ENCODE measurements at places on chromosomes 4 and X.
A peak's percentile ranks its signal among the peaks of the same experiment; 100 is the strongest.

DNA sequence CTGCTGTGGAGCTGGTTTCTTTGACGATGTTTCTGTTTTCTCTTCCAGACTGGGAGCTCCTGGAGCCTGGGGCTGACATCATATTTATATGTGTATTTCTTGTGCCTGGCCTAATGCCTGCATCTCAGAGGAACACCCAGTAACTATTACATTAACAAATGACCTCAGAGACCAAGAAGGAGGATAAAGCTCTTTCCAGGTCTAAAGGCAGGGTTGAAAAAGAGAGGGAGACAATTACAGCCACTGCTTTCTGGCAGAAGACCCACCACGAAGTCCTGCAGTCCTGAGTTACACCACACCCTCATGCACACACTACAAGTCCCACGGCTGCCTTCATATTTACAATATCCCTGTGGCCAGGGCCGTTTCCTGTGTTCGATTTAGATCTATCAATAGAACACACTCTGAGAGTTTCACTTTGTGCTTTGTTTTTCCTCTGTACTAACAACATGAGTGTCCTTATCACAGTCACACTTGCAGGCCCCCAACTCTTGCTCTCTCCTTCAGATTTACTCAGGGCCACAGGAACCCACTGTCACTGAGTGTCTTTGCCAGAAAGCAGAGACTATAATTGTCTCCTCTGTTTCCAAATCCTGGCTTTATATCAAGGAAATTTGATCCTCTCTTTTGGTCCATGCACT, 535.5 kb downstream of the MID1IP1 start:
- DNase-seq: no peak

- DNase-seq: no peak
Observed at GRCh38 chr4:42513748-42514492, 116.6 kb downstream of the SHISA3 start.

- no peak for DNase-seq
Observed at GRCh38 chrX:140337263-140337662, 167.6 kb downstream of the SOX3 start.

DNA sequence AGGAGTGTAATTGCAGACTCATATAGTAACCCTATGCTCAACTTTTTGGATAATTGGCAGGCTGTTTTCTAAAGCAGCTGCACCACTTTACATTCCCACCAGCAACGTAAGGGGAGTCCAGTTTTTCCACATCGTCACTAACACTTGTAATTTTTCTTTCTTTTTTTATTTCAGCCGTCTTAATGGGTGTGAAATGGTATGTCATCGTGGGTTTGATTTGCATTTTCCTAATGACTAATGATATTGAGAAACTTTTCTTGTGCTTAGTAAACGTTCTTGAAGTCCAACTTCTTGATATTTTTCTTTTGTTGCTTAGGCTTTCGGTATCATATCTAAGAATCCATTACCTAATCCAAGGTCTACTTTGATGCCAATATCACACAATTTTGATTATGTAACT, 95.3 kb upstream of the IL1RAPL1 start:
- DNase-seq: no peak

DNA sequence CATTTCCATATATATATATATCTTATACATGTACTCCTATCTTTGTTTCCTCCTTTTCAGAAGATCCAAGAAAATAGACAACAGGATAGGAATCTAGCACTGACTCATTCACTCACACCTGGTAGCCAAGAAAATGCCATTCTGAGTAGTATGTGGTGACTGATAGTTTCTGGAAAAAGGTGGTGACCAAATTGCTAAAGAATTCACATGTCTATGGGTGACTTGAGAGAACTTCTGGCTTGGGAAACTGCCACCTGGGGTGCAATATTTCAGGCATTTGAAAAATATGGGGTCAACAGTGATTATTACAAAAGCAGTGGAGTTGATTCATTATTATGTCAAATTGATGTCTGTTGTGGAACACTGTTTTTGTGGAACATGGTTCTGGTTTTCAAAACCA, 605.1 kb downstream of the PCDH18 start:
- DNase-seq: no peak

- DNase-seq: no peak
Observed at GRCh38 chr4:85780664-85781063, 305.7 kb downstream of the ARHGAP24 start.

DNA sequence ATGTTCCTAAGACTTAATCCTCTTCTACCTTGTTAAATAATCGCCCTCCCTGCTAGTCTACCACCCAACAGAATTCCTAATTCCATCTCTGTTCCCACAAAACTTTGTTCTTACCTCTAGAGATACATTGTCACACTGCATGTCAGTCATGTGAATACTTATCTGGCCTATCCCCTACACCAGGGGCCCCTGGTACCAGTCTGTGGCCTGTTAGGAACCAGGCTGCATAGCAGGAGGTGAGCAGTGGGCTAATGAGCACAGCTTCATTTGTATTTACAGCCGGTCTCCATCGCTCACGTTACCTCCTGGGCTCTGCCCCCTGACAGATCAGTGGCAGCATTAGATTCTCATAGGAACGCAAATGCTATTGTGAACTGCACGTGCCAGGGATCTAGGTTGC, 73.9 kb downstream of the APBB2 start:
- DNase-seq: no peak

DNA sequence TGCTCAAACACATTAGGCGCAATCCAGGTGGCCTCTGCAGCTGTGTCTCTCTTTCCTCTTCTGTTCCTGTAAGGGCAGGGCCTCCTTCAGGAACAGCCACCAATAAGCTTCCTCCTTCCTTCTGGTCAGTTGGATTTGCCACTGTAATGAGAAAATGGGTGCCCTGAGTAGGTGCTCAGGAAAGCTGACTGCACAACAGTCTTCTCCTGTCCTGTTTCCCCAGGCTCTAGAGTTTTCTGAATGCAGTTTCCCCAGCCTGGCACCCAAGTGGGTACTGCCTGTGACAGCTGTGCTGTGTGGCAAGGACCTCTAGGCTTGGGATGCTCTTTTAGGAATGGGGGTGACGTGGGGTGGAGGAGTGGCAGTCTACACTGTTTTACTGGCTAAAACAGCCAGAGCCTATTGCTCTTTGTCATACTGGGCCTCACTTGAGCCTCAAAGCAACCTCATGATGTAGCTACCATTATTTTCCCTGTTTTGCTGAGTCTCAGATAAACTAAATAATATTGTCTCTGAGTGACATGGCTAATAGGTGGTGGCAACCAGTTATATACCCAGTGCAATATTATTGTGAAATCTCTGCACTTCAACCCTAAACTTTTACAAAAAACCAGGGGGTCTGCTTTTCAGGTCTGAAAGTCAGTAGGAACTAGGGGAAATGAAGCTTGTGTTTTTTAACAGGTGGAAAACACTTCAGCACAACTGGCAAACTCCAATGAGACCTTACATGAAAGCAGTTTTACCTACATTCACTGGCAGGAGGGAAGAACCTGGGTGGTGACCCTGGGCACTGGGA, 1.2 kb downstream of the CXCL2 start:
- no peak for DNase-seq

DNA sequence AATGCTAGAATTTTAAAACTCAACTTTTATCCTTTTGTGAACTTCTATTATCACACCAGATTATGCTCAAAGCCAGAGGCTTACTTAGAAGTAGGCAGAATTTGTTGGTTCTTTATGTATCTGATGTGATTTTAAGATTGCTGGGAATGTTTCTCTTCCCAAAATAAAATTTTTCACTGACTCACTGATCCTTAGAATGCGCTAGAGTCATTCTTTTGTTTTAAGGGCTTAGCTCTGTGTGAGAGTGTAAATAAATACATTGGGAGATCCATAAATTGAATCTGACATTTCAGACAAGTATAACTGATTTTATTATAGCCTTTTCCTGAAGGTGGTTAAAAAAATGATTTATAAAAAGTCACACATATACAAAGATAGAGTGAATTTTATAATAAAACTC, 101.3 kb downstream of the LARP1B start:
- no peak for DNase-seq

- peak; percentile 38 for DNase-seq
Observed at GRCh38 chr4:130563185-130563888, 1467.4 kb downstream of the C4orf33 start.

DNA sequence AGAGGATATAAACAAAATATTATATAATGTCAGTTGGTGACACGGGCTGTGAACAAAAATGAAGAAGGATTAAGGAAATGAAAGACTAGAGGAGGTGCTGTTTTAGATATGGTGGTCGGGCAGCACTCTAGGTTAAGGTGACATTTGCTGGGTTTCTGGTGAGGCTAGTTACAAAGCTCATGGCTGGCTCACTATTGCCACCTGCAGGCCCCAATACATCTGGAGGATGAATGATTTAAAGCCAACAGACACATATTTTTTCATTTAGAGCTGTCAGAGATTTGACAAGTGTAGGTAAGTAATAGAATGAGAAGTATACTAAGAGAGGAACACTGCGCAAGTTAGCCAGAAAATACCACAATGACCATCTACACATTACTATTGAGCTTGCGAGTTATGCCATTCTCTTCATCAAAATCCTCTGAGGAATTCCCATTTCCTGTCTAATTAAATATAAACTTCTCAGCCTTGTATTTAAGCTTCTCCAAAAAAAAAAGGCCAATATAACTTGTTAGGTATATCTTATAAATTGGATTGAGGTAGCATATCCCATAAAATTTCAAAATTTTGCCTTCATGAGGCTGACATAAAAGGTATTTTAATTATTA, 6.4 kb upstream of the FGG start:
- DNase-seq: no peak

DNA sequence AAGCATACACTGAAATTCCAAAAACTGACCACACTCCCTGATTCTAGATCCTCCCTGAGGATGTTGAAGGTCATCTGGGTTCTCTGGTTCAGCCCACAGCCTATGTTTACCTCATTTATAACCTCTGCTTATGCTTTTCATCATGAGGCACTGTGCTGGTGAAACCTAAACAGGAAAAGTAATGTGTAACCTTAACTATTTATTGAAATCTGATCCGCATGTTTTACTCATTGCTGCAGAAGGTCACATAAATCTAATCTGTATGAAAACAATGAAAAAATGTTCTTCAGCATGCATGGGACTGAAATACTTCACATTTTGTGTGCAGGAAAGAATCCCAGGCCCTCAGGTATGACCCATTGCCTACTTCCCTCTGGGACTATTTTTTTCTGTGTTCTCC, 30.3 kb downstream of the UCHL1 start:
- DNase-seq: peak; percentile 6

GRCh38 chrX:26586570-26586969, 370.6 kb downstream of the MAGEB5 start:
- no peak for DNase-seq

DNA sequence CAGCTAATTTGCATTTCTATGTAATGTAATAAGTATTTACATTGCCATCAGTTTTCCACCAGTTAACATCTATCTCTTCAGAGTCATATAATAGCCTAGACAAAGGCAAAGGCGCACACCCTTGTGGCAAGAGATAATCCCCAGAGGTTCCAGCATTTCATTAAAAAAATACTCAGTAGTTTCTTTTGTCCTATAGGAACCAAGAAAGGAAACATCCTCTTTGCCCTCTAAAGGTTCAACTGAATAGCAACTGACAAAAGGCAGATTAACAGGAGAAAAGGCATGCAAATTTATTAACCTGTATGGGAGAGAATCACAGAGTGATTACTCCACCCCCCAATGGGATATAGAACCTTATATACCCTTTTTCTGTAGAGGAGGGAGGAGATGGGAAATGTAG, 48.4 kb downstream of the MAGEB17 start:
- DNase-seq: no peak

DNA sequence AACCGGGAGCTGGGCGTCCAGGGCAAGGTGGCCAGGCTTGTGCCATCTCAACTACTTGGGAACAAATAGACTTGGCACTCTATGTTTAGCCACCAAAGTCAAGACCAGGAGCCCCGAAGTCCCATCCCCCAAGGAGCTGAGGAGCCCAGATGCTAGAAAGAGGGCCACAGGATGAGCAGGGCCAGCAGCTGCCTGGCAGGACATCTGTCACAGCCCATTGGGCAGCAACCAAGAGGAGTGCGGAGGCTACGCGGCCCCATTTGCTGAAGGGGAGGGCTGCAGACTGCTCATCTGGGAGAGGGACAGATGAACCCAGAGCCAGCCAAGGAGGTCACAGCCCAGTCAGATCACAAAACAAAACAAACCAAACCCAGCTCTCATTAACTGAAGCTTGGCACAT, 22.9 kb upstream of the SOWAHD start:
- DNase-seq: no peak

DNA sequence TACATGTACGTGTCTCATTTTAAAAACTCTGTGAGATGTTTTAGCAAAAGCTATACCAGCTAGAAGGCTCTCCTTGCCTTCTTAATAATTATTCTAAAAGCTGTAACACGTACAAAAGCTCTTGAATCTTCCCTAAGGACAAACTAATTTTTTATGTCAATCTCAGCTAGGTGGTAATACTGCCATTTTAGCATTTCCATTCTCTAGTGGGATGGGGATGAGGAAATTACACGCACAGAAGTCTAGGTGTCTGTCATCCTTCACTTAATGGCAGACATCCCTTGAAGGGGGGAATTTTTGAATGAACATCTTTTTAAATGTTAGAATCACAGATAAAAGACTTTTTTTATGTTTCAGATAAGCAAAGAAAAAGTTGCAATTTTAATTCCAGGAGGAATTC, 569.1 kb downstream of the DMD start:
- no peak for DNase-seq

DNA sequence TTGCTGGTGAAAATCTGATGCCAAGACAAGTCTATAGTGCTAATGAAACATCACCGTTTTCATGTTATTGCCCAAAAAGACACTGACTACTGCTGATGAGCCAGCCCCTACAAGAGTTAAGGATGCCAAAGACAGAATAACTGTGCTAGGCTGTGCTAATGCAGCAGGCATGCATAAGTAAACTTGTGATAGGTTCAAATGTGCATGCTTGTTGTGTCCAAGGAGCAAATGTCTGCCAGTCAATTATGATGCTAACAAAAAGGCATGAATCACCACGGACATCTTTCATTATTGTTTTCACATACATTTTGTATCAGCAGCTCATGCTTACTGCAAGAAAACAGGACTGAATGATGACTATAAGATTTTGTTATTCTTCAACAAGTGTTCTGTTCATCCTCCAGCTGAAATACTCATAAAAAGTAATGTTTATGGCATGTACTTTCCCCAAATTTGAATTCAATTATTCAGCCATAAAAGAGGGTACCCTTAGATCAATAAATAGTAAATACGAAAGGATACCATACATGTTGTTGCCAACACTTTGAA, 306.9 kb upstream of the ARSJ start:
- DNase-seq: no peak

DNA sequence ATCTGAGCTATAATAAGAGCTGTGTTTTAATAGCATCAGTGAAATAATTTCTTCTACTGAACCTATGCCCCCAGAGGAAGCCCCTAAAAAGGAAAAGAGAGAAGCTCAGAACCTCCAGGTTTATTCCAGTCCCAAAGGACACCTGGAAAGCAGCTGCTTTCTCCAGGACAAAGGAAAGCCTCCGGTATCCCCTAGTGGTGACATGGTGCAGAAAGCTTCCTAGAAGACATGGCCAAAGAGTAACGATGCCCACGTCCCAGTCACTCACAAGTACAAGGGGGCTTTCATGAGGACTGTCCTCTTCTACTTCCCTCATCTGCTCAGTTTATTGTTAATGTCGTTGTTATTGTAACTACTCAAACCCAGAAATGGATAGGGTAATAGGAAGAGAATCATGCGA, 343.9 kb downstream of the UNC5C start:
- no peak for DNase-seq

GRCh38 chr4:149831656-149832208, 16.1 kb upstream of the IQCM start:
- no peak for DNase-seq

GRCh38 chr4:173253561-173253960, 80.6 kb downstream of the HMGB2 start:
- DNase-seq: no peak

- no peak for DNase-seq
Observed at GRCh38 chrX:84186603-84187532, 1.1 kb downstream of the RPS6KA6 start.

- DNase-seq: no peak
Observed at GRCh38 chr4:148239494-148239985, 202.7 kb downstream of the NR3C2 start.
